K562 (cell line): ENCODE measurements at places on chromosomes 1 and 21. TPM values are rescaled to one million over a fixed set of nuclear protein-coding genes. Genes with fewer than 3 reads are reported as not detected.

IL20 gene
- total RNA-seq: not detected in 2 replicates

CELA3A gene
- total RNA-seq: 5.4 and 5.7 TPM in 2 replicates

FLAD1 gene
- 74.4 and 79.8 TPM in 2 replicates for total RNA-seq

SPRR1A gene
- total RNA-seq: not detected in 2 replicates

SH2D1B gene
- total RNA-seq: 5.4 and 6.3 TPM in 2 replicates

SIKE1 gene
- 76.3 and 80.8 TPM in 2 replicates for total RNA-seq

S100A14 gene
- 0.24 and 0.25 TPM in 2 replicates for total RNA-seq

DNM3 gene
- 0.16 and 0.29 TPM in 2 replicates for total RNA-seq

OR10T2 gene
- not detected in 2 replicates for total RNA-seq

PRAMEF15 gene
- total RNA-seq: not detected in 2 replicates

CYYR1 gene
- not detected in 2 replicates for total RNA-seq

HTR1D gene
- 0.04 TPM in 1 of 2 replicates, not detected in the other for total RNA-seq

TM2D1 gene
- total RNA-seq: 24.5 and 24.8 TPM in 2 replicates

RALGPS2 gene
- total RNA-seq: 3.4 and 4.0 TPM in 2 replicates

OR2T35 gene
- not detected in 2 replicates for total RNA-seq

SYT2 gene
- total RNA-seq: 0.02 TPM in 1 of 2 replicates, not detected in the other

PSEN2 gene
- 19.7 and 21.5 TPM in 2 replicates for total RNA-seq

CREG1 gene
- total RNA-seq: 150 and 154 TPM in 2 replicates

S100A7A gene
- total RNA-seq: not detected in 2 replicates

TRMT1L gene
- 29.2 and 32.9 TPM in 2 replicates for total RNA-seq

CD160 gene
- total RNA-seq: not detected in 2 replicates

VAMP4 gene
- 12.3 and 13.7 TPM in 2 replicates for total RNA-seq

TNNT2 gene
- total RNA-seq: not detected in 2 replicates

GCSAML gene
- not detected in 2 replicates for total RNA-seq

AMY1A gene
- total RNA-seq: 0.33 TPM in 1 of 2 replicates, not detected in the other

S100A12 gene
- total RNA-seq: not detected in 2 replicates

ADAM30 gene
- total RNA-seq: not detected in 2 replicates

C1orf94 gene
- total RNA-seq: not detected in 2 replicates

LRRC53 gene
- not detected in 2 replicates for total RNA-seq

C1orf146 gene
- not detected in 2 replicates for total RNA-seq

RHD gene
- 17.5 and 17.8 TPM in 2 replicates for total RNA-seq

RAD54L gene
- 67.0 and 72.7 TPM in 2 replicates for total RNA-seq

NBPF6 gene
- total RNA-seq: 6.1 and 6.5 TPM in 2 replicates

C4BPA gene
- 0.18 and 0.47 TPM in 2 replicates for total RNA-seq

NME7 gene
- total RNA-seq: 20.7 and 22.4 TPM in 2 replicates

FOXO6 gene
- 0.31 and 0.38 TPM in 2 replicates for total RNA-seq

NT5C1A gene
- total RNA-seq: not detected in 2 replicates

NBPF26 gene
- 3.6 and 5.2 TPM in 2 replicates for total RNA-seq
